ENCODE measurements at places on chromosomes 13 and 19.

- no peak for DNase-seq
These were observed 752.7 kb upstream of the GPC6 start for GRCh38 chr13:92473765-92474475.

GRCh38 chr19:15123900-15124299 is 16.7 kb downstream of the SYDE1 start:
- no peak for DNase-seq

GRCh38 chr19:49716154-49716553 is 25.2 kb downstream of the CPT1C start:
- DNase-seq = no peak

DNA sequence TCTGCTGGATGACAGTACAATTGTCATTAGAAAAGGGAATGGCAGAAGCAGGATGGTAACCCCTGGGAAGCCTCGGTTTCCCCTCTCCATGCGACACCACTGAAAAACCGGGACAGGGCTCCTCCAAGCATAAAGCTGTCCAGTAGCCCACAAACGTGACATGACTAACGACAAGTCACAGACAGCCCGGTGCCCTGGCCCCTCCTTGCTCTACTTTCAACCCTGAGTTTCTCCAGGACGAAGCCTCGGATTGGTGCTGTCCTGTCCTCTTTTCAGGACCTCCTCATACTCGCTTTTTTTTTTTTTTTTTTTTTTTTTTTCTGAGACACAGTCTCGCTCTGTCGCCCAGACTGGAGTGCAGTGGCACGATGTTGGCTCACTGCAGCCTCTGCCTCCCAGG is 16.3 kb downstream of the DPP9 start:
- no peak for DNase-seq

Data from right renal pelvis (tissue), 4 donors.